Stimulated activated CD8-positive, alpha-beta memory T cell treated with anti-CD3 and anti-CD28 coated beads, Interleukin-4, amount 100 ng/mL, for 1 hour (primary cell): ENCODE measurements at places on chromosomes 13 and 19.

DNA sequence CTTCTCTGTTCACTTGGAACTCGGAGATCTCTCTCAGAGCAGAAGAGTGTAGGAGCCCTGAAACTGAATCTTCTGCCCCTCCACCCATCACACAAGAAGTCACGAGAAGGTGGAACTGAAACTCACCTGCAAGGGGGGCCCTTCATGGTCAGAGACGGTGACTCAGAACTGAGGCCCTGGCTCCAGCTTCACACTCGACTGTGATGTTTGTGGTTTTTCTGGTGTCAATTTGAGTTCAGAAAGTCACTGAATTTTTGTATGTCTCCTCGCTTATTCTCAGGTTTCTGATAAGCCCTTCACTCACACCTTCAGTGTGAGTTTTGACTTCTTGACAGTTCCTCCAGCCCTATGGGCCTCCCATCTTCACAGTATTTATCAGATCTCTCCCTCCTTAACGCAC, 23.1 kb downstream of the SIGLEC5 start:
- DNase-seq: no peak

- DNase-seq: no peak
Measured at GRCh38 chr19:801030-801860, 4.0 kb downstream of the PTBP1 start.

GRCh38 chr19:10692673-10693264, 8.5 kb upstream of the QTRT1 start:
- no peak for DNase-seq

GRCh38 chr13:88729605-88730004, 1058.4 kb downstream of the SLITRK5 start:
- no peak for DNase-seq

- no peak for DNase-seq
Measured at GRCh38 chr19:49428547-49429451, 3.6 kb downstream of the GFY start.

DNA sequence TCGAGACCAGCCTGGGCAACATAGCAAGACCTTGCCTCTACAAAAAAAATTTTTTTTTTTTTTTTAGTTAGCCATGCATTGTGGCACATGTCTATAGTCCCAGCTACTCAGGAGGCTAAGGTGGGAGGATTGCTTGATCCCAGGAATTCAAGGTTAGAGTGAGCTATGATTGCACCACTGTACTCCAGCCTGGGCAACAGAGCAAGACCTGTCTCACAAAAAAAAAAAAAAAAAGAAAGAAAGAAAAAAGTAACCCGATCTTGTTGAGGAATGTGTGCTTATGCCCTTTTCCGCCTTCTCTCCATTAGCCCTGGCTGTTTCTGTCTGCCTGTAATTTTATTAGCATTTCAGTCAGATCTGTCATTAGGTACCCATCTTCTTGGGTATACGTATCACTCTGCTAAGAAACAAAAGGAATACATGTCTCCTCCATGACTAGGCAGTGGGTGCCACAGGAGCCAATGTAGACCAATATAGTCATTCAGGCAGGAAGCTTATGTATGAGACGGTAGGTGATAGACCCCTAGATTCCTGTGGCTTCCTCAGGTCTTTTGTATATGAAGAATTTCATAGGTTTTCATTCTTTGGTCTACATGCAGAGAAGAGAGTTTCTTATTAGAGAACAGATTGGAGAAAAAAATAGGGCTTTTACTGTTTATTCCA, 59.6 kb upstream of the NPAS1 start:
- no peak for DNase-seq

GRCh38 chr19:14471436-14472187, 3.5 kb downstream of the PTGER1 start:
- no peak for DNase-seq

GRCh38 chr19:4744451-4745174, 21.0 kb upstream of the DPP9 start:
- DNase-seq: no peak
